ENCODE measurements at places on chromosomes 1 and 21. TPM values are rescaled to one million over a fixed set of nuclear protein-coding genes. Genes with fewer than 3 reads are reported as not detected.

Gene NUDT17
- total RNA-seq, result 1.6 TPM

DNA sequence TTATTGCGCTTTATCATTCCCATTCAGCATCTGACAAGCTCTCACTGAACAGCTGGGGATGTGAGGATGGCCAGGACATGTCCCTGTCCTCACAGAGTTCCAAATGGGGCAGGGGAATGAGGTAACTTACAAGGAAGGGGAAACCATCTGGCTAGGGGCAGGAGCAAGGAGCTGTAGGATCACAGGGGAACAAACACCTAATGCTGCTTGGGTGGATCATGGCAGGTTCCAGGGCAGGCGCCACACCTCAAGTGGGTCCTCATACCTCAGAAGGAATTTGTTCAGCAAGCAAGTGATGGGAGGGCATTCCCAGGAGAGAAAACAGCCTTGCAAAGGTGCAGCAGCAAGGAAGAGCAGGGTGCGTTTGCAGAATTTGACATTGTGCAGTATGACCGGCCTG is 35.1 kb upstream of the GRIK3 start:
- H3K4me1 ChIP-seq, result no peaks in the 10 kb centered on the region
- no peak overlapping the region for H3K27ac ChIP-seq
- no peak overlapping the region for H3K4me3 ChIP-seq
- H3K36me3 ChIP-seq, result no peaks in the 10 kb centered on the region

DNA sequence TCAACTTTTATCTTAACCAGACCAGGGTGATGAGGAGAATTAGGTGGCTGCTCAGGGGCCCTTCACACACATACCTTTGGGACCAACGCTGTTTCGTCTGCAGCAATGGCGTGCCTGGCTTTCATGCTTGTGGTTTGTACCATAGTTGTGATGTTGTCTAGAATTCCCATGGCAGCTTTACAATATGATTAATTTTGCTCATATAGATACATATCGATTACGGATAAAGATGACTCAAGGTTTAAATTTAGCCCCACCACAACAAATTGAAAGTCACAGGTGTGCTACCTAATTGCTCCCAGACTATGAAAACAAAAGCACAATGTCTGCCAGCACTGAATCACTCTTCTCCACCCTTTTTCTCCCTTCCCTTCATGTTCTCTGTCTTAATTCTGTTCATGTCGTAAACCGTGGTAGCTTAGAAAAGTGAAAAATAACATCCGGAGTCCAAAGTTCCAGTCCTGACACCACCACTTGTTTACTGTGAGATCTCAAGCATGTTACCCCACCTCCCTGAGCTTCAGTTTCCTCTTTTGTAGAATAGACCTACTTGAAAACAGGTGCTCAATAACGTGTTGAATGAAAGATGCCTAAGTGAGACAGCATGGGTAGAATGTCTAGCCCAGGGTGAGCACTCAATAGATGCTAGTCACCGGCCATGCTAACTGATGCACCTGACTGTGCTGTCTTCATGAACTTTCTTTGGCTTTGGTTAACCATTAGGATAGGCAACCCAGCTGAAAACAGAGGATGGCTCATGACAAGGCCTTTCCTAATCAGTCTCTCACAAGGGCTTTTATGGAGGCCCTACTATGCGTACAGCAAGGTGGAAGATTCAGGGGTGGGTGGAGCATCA is 22.1 kb upstream of the JUN start:
- DNase-seq, result no peak
- H3K27me3 ChIP-seq, result no peaks in the 10 kb centered on the region
- no peak overlapping the region for H3K4me3 ChIP-seq
- peaks cover 21% of the 10 kb centered on the region for H3K4me1 ChIP-seq
- no peaks in the 10 kb centered on the region for H3K36me3 ChIP-seq

DNA sequence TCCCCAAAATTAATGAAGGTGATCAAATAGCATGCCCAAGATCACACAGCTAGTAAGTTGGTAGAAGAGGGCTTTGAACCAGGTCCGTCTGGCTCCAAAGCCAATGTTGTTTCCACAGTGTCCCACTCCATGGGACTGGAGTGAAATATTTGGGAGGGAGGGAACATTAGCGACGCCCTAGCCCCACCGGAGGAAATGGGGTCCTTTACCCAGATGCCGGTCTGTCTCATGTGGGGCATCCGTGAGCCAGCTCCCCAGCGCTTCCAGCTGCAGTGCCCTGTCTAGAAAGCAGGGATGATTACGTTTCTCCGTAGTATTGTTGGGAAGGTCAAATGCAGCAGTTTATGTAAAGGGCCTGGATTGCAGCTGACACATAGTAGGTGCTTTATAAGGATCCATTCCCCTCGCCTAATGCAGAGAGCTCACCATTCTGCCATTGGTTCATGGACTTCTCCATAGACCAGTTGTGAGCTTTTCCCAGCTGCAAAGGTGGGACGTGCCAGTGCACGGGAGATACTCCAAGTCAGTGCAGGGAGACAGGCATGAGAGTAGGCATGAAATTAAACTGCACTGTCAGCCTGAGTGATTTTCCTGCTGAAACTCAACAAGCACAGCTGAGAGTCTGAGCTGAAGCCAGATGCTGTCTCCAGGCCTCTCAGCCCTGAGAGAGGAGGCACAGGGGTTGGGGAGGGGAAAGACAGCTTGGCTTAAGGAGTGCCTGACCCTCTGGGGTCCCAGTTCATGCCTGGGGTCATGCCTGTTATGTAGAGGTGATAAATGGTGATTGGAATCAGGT is 24.7 kb downstream of the QSOX1 start:
- no peak overlapping the region for H3K4me3 ChIP-seq
- no peaks in the 10 kb centered on the region for H3K36me3 ChIP-seq
- H3K27ac ChIP-seq, result no peak overlapping the region
- no peaks in the 10 kb centered on the region for H3K27me3 ChIP-seq
- no peak for DNase-seq

DNA sequence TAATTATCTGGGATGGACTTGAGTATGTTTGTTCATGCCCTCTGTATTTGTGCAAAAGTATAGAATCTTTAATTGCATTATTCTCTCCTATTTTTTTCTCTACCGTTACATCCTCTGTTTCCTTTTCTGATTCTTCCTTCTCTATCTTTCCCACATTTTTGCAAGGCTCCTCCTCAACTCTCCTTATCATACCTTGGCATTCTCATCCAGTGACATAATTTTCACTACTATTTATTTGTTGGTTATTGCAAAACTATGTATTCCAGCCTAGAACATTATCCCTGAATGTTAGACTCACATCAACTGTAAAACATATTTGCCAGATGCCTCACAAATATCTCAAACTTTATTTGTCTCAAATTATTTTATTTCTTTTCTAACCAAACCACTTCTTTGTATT is 381.9 kb downstream of the COL11A1 start:
- no peak overlapping the region for H3K4me3 ChIP-seq
- no peak overlapping the region for H3K27ac ChIP-seq
- no peaks in the 10 kb centered on the region for H3K36me3 ChIP-seq
